Stimulated activated CD8-positive, alpha-beta memory T cell treated with anti-CD3 and anti-CD28 coated beads, Interleukin-7, amount 100 ng/mL, for 1 hour (primary cell): ENCODE measurements at places on chromosomes 7 and 10.

DNA sequence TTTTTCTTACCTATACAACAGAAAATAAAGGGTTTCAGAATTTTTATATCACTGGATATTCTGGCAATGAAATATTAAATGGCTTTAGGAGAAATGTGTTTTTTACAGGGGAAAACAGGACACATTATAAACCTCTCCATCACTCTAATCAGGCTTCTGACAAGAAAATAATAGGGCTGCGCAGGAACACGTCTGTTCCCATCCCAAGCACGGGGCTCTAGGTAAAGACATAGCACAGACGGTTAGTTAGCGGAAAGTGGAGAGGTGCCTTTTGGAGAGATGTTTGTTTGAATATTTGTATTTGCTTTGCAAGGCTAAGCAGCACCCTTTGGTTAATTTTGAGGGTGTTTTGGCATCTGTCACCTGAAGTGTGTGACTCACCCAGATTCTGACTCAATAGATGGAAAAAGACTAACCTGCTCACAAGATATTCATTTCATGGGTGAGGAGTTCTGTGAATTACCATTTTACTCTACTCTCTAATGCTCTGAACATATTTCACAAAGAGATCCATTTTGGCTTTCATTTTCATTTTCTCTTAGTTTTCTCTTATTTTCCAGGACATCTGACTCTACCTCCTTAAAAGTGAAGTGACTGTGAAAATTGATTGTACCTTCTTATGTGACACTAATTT lies 174.5 kb upstream of the AKR1E2 start:
- DNase-seq = no peak

GRCh38 chr7:108415821-108416536 lies 40.3 kb downstream of the NRCAM start:
- DNase-seq = no peak

- DNase-seq = no peak
Measured at GRCh38 chr10:54722075-54722474, 79.0 kb downstream of the PCDH15 start.

- DNase-seq = no peak
Measured at GRCh38 chr7:44980393-44981034, 1.7 kb upstream of the MYO1G start.

GRCh38 chr7:67847092-67847787 lies 850.6 kb downstream of the TYW1 start:
- no peak for DNase-seq

GRCh38 chr10:14397066-14397465 lies 66.3 kb upstream of the FRMD4A start:
- no peak for DNase-seq

- no peak for DNase-seq
Measured at GRCh38 chr10:90318659-90319058, 539.2 kb downstream of the HTR7 start.

DNA sequence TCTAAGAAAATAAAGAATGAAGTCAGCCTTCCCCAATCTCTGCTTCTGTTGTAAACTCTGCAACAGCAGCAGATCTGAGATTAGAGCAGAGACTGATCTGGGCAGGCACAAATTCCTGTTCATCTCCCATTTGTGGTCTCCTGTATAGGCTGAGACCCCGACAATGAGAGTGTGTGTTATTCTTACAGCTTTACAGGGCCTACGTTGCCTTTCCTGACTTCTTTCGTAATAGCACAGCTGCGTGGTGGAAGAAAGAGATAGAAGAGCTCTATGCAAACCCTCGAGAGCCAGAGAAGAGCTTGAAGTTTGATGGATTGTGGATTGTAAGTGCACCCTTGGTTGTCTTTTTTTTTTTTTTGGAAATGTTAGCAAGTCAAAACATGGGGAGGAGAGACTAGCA lies 72.1 kb downstream of the PRSS58 start:
- DNase-seq = no peak

DNA sequence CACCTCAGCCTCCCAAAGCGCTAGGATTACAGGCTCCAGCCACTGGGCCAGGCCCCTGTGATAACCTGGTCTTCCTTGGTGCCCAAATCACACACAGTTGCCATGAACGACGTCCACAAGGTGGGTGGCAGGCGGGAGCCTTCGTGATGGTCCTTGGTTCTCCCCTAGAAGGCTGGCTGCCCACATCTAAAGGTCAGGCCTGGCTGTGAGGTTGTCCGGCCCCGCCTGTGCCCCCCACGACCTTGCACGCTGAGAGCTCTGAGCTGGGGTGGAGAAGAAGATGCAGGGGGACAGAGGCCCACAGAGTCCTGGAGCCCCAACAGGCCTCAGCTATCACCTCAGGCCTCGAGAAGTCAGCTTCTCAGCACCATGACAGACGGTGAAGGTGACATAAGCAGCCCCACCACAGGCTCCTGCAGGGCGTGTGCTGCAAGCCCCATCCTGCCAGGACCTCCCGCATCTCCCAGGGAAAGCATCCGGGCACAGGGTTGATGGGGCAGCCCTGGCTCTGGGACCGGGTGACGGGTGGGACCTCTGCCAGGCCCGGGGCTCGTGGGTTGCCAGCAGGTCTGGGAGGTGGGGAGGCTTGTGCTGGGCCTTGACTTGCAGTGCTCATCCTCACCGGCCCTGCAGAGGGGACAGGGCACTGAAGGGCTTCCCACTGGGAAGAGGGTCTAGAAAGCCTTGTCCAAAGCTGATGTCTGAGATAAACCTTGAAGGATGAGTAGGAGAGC lies 217.4 kb downstream of the WDR37 start:
- DNase-seq = no peak

DNA sequence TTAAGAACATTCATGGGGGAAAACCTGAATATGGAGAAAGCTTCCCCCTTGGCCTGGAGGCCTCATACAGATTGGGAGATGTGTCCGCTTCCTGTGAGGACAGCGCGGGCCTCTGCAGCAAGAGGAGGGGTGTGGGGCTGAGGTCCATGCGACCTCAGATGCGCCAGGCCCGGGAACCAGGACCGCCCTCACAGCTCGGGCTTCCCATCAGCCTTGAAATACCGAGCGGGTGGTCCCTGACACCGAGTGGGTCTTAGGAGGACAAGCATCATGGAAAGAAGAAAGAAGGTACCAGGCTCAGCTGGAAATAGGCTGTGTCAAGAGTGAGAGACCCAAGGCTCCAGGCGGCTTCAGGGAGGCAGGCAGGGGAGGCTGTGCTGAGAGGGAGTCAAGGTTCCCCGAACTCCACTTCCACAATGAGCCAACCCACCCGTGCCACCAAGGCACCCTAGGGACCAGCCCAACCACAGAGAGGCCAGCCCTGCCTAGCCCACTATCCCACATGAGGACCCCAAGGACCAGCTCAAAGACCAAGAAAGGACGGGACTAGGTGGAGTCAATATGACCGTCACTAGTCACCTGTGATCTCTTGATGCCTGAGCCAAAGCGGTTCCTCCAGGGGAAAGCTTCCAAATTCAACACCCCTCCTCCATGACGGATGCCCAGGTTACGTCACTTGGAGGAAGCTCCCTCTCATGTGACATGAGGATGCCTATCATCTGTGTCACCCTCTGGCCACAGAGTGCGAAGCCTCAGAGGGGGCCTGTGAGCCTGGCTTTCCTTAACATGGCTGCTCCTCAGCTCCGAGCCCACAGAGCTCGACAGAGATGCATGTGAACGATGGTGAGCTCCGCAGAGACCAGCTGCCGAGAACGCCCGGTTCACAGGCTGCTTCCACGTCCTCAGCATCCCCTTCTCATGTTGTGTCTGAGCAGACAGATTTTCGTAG lies 103.7 kb downstream of the TCERG1L start:
- DNase-seq = no peak

DNA sequence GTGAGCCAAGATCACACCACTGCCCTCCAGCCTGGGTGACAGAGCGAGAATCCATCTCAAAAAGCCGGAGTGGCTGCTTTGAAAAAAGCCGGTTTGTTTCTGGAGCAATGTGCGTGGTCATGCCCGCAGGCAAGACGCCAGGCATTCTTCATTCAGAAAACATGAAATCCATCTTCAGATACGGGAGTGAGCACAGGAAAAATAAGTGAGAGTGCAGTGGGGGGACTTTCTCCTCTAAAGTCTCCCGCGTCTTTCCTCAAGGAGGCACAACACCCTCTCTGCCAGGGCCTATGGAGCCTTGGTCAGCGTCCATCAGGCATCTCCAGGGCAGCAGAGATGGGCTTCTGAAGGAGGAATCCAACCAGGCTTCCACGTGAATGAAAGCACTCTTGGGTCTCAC lies 62.3 kb upstream of the DGKI start:
- no peak for DNase-seq

- DNase-seq = no peak
Measured at GRCh38 chr7:139232377-139232717, 1.3 kb downstream of the UBN2 start.

DNA sequence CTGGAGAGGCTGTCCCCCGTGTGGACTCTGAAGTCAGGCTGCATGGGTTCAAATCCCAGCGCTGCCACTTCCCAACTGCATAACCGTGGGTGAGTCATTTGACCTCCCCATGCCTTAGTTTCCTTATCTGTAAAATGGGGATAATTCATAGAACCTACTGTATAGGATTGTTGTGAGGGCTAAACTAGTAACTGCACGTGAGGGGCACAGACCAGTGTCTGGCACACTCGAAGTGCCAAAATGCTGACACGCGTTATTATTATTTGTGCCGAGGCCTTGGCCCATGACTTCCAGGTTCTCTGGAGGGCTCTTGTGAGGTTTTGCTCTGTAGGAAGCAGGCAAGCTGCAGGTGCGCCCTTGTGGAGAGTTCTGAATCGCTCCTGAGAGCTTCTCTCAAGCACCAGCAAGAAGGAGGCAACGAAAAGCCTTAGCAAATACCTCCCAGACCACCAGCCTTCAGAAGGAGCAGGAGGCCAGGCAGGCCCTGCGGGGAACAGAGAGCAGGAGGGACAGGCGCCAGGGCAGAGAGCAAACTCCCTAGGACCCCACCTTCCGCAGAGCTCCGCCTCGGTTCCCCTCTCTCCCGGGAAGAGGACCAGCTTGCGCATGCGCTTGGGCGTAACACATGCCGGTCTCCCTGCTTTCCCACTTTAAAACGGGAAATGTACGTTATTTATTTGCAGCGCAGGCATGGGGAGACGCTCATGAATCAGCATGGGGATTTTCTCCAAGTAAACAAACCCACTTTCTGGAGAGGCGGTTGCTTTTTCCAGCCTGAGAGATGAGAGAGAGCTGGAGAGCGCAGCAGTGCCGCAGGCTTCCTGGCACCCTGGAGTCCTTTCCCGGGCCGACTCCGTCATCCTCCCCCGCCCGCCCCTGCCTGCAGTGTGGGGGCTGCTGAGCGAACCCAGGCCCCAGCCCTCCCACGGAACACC lies 39.6 kb downstream of the SORCS3 start:
- no peak for DNase-seq

- no peak for DNase-seq
Measured at GRCh38 chr10:131436458-131436857, 124.9 kb upstream of the TCERG1L start.

GRCh38 chr10:59470570-59470969 lies 108.2 kb upstream of the FAM13C start:
- DNase-seq = no peak

DNA sequence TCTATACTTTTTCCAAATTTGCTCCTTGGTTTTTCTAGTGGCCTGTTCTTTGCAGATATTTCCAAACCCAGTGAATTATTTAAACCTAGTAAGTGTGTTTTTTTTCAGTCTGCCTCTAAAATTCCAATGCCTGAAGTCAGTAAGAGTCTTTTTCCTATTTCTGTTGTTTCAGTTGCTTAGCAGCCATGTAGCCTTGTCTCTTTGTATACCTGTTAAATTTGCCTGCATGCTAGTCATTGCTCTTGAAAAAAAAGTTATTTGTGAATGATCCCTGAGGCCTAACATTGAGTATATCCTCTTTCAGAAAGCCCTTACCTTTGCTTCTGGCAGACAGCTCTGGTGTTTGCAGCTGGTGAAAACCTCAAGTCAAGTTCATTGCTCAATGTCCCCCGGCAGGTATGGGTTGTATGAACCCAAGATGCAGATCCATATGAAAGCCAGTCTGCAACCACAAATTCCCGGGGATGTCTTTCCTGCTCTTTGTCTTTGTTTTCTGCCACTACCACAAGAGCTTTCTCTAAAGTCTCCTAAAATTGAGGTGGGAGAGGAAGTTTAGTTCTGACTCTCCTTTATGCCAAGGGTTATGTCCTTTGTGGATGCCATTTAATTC lies 35.7 kb downstream of the CH25H start:
- no peak for DNase-seq

GRCh38 chr10:69839696-69840345 lies 38.1 kb downstream of the COL13A1 start:
- no peak for DNase-seq

DNA sequence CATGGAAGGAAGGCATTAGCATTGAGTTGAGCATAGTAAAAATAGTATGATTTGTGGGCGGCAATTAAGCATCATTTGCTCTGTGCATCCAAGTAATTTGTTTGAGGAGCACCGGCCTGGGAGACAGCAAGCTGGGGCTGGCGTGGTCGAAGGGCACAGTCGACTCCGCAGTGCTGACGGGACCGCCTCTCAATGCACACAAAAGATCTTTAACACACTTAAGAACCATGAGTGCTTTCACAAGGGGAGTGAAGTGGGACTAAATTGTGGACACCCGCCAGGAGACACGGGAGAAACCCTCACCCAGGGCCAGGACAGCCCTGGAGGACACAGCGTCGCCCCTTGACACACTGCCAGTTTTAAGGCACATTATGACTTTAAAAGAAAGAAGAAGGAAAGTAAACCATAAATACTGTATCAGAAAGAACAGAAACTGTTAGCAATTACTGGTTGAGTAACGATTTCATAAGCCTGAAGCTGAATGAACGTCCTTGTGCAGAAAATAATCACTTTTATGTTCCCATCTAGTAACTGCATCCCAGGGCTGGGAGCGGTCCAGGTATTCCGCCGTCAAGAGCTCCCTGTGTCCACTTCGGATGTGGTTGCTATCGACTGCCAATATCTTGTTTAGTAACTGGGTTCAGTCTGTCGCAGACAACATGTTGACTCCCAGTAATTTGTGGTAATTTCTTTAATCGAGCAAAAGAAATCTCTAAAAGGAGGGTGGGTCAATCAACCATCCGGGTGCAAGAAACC lies 102.1 kb downstream of the EBF3 start:
- no peak for DNase-seq

DNA sequence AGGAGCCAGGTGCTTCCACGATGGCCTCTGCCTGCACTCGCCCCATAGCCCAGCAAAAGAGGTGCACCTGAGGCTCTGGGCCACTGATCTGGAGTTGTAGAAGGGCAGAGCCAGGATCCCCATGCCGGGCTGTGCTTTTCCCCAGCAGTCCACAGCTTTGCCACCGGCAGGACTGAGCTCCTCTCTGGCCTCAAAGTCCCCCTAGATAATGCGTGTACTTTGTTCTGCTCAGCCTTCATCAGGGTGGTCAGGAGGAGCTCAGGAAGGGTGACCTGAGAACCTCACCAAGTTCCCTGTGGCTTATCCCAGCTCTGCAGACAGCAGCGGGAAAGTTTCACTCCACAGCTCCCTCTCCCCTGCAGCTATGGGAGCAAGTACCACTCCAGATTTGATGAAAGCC lies 27.9 kb upstream of the UNC5B start:
- DNase-seq = no peak

GRCh38 chr7:45066409-45066808 lies 22.4 kb downstream of the NACAD start:
- DNase-seq = no peak

GRCh38 chr10:49093922-49094321 lies 21.4 kb downstream of the VSTM4 start:
- DNase-seq = no peak
